ENCODE measurements at places on chromosomes 3 and 15.
A peak's percentile ranks its signal among the peaks of the same experiment; 100 is the strongest.

- DNase-seq = no peak
Observed at GRCh38 chr3:53146319-53146891, 14.6 kb upstream of the PRKCD start.

GRCh38 chr15:39963786-39964185 is 29.9 kb downstream of the EIF2AK4 start:
- no peak for DNase-seq

DNA sequence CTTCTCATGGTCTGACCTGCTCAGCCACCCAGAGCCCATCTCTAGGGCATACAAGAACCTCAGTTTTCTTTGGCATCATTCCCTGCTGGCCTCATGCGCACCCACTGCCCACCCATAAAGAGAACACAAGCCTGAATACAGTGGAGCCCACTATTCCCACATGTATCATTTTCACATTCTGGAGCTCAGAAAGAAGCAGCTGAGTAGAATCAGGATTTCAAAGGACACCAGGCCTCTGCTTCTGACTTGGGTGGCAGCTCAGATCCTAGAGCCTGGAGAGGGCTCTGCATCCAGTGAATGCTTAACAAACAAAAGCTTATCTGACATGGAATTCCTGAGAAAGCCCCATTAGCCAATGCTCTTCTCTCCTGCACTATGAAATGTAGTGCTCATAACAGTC is 34.7 kb downstream of the RBP2 start:
- no peak for DNase-seq

DNA sequence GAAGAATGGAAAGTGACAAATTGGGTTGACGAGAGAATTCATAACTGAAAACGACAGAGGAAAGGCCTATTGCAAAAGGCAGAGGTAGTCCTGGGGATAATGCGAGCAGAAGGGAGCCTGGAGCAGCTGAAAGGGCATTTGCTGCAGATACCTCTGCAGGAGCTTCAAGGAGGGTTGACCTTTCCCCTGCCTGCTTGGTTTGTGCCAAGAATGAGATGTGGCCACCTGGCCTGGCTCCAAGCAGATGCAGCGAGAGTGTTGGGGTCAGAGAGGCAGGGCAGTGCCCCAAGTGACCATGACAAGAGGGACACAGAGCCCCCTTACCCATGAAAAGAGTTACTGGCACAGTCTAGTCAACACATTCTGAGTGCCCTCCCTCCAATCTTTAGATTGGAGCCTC is 43.5 kb downstream of the SLC41A3 start:
- no peak for DNase-seq

- no peak for DNase-seq
Observed at GRCh38 chr15:96183867-96184266, 146.6 kb upstream of the NR2F2 start.

DNA sequence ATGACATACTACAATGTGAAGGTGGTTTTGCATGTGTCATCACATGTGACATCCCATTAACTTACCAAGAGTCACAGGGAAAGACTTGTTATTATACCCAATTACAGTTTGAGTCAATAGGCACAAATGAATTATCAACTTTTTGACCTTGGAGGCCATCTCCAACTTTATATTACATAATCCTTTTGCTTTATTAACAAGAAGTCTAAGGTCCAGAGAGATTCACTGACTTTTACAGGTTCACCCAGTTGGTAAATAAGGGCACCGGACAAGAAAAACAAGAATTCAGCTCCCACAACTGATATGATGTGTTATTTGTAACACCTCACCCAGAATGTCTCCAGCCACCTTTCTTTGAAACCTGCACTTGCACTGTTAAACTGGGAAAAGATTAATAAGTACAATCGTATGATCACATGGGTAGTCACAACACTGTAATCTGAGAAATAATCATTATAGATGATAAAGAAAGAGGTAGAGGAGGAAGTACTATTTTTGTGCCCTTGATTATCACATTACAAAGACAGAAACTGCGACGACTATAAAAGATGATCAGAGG is 928.9 kb downstream of the FHIT start:
- no peak for DNase-seq

DNA sequence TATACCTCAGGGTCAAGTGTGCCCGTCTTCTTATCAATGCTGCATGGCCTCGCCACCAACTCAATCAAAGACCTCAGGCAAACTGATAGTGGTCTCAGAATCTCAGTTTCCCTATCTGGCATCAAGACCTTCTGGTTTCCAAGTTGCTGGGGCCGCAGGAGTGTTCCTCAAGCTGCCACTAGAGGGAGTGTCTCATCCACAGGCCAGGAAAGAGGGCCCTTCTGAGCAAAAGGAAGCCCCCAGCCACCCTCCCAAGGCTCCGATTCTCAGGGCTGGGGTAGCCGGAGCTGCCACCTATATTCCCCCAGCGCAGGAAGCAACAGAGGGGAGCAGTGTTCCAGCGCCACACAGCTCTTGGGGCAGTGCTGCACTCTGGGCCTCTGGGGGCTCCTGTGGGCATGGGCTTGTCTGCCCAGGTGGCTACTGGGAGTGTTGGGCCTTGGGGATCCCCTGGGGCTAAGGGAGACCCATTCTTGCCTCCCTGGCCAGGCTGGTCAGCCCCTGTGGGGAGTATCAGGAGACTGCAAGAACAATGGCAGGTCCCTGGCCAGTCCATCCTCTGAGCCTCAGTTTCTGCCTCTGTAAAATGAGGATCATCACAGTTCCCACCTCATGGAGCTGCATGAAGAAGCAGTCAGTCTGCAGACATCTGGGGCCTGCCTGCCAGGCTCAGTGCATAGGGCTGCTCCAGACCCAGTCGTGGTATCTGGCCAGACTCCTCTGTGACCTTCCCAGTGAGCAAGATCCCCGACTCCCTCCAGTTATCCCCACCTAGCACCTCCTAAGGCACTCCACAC is 23.4 kb upstream of the SEC13 start:
- DNase-seq = peak; percentile 36

DNA sequence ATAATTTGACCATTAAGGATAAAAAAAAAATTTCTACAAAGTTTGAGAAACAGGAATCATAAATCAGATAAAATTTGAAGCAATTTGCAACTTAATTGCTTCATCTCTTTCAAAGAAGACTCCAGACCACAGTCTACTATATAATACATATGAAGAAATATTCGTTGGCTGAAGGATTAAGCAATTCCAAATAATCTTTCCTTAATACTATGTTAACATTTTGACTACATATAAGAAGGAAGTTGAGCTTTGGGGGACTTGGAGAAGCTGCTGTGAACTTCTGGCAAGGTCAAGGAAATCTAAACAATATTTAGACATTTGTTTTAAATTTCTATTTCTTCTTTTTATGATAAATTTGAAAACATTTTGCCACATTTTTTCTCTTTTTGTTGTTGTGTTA is 13.5 kb upstream of the GABRR3 start:
- DNase-seq = no peak

DNA sequence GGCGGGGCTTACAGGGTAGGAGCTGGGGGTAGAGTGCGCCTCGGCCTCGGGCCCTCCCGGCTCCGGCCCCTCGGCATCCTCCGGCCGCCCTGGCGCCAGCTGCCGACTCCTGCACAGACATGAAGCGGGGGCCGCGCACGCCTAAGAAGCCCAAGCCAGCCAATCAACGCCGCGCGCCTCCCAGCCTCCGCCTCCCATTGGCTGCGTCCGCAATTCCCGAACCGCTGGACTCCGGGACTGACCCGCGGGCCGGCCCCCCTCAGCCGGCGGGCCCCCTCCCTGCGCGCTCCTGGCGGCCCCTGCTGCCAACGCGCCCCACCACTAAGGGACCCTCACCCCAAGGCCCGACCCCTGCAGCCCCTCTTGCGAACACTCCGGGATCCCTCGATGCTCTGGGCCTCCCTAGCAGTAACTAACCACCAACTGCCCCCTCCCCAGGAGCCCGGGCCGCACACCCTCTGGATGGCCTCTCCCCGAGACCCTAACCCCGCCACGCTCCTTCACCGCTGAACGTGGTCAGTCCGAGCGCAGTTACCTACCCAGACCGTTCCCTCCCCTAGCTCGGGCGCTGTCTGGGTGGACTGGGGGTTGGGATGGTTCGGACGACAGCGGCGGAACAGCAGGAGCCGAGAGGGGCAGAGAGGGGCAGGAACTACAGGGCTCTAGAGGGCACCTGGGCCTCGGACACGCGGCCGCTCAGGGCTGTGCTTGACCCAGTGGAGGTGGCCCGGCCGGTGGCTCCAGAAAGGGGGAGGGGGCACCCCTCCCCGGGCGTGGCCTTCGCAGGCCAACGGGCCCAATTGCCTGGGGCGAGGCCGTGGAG is 5.0 kb downstream of the GATA2 start:
- peak; percentile 94 for DNase-seq

DNA sequence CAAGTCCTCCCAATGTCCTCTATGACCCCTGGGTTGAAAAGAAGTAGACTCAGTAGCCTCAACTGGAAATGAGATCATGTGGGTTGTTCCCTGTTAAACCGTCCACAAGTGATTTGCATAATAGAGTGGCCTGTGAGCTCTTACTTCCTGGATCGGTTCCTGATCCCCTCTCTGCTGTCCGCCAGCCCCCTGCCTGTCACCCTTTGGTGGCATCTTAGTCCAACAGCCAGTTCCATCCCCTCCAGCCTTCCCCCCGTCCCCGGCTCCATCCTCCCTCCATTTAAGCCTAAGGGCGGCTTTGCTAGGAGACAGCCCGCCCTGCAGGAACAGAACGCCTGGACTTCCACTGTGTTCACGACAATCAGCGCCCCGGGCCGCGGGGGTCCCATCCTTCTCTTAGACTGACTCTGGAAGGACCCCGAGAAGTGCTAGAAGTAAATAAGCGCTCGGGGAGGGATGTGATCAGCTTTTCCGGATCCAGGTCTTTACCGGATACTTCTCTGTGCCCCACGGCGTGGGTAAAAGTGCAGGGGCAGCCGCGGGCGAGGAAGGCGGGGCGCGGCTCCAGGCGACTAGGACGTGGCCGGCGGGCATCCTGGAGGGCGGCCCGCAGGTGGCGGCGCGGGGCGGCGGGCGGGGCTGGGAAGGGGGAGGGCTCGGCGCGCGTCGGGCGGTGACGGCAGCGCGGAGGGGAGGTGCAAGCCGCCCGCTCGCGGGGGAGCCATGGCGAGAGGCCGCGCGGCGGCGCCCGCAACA is 51.2 kb upstream of the ULK4 start:
- DNase-seq = peak; percentile 83

- DNase-seq = peak; percentile 88
Observed at GRCh38 chr3:128895843-128896697, 16.6 kb downstream of the ACAD9 start.

- peak; percentile 38 for DNase-seq
Observed at GRCh38 chr3:9416139-9416780, 18.8 kb downstream of the SETD5 start.

DNA sequence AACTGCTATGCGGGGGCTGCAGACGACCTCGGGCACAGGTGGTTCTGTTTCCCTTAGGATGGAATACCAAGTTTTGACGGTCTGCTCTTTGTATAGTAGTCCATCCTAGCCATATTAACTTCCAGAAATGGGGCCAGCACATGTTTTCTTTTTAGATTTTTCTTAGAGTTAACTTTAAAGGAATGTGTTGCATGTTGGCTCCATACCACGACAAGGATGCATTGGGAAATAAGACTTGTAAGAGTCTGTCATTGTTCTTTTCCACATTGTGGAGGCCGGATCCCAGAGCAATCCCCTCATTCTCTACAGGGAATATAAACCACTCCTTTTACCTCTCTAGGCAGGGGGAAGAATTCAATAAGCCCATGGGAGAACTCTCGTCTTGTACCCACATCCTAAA is 87.1 kb upstream of the PLSCR4 start:
- no peak for DNase-seq

All from erythroblast (primary cell).